ENCODE measurements at places on chromosomes 6 and 20.
A peak's percentile ranks its signal among the peaks of the same experiment; 100 is the strongest.

DNA sequence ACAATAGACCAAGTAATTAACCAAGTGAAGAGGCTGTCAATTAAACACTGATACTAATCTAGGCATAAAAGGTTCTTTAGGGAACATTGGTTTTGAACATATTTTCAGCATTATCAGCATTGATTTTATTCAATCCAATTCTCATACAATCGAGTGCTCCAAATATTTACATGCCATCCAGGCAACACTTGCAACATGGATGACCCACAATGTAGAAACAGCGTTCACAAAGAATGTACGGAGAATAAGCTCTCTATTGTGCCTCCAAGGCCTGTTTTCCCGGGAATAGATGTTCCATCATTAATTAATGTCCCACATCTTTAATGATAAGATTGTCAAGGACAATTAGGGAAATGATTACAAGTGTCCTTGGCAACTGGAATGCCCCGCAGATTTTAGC is 117.4 kb downstream of the RFX6 start:
- DNase-seq = no peak

- DNase-seq = peak; percentile 62
These were observed 878 bp upstream of the PNRC1 start for GRCh38 chr6:89079511-89080234.

GRCh38 chr20:29874476-29875202 is 1382.8 kb upstream of the DEFB115 start:
- DNase-seq = no peak

GRCh38 chr6:35275744-35276260 is 16.3 kb downstream of the ZNF76 start:
- no peak for DNase-seq

DNA sequence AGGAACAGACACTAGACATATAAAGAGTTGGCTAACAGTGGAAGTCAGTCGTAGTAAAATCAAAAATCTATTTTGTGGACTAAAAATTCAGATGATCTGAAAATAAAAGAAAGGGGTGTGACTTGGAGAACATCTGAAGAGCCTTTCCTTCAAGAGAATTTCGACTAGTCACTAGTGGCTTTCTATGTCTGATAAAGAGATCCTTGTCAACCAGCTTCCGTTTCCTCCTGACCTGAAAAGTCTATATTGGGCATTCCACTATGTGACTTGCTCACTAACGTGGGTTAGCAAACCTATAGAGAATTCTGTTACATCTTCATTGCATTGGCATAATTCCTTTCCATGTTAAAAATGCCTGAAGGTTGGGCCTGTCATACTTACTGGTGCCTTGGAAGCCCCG is 25.9 kb downstream of the TRAF3IP2 start:
- DNase-seq = no peak

GRCh38 chr6:40406175-40406574 is 181.0 kb downstream of the LRFN2 start:
- DNase-seq = no peak

GRCh38 chr6:137919837-137920730 is 53.0 kb downstream of the TNFAIP3 start:
- no peak for DNase-seq
